ENCODE measurements at places on chromosomes 7 and 10.

GRCh38 chr10:16966991-16967865, 150.0 kb upstream of the RSU1 start:
- no peak for DNase-seq

- DNase-seq, result no peak
These were observed 166.3 kb downstream of the RNF133 start for GRCh38 chr7:122532406-122533269.

DNA sequence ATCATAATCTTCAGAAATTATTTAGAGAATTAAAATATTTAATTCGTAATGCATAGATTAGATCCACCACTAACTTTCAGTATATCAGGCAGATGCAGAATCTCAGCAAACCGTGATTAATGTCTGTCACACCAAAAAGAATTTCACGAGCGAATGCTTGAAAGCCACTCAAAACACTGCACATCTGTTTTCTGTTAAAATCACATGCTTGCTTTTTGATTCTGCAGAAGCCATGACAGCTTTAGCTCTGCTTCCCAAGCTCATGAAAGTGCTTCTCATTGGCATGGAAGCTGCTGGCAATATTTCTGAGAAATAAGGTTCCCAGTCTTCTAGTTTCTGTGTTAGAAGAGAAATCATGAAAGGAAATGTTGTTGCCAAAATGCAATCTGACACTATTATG, 837.8 kb upstream of the LRRN3 start:
- no peak for DNase-seq

GRCh38 chr10:103822107-103822716, 33.2 kb downstream of the SH3PXD2A start:
- DNase-seq, result no peak

DNA sequence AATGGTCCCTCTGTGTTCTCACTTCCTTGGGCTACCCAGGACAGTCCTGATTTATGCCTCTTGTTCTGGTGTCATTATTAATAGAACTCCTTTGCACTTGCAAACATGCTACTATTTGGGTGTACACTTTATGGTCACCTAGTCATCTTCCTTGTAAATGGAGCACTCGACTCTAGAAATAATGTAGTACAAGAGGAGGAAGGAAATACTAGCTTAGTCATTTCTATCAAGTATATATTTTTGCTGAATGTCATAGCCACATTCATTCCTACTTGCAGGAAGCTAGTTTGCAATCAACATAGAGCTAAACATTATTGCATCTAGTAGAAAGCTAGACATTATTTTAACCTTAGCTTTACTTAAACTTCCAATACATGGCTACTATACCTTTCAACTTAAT, 335.3 kb downstream of the MAGI2 start:
- DNase-seq, result no peak

DNA sequence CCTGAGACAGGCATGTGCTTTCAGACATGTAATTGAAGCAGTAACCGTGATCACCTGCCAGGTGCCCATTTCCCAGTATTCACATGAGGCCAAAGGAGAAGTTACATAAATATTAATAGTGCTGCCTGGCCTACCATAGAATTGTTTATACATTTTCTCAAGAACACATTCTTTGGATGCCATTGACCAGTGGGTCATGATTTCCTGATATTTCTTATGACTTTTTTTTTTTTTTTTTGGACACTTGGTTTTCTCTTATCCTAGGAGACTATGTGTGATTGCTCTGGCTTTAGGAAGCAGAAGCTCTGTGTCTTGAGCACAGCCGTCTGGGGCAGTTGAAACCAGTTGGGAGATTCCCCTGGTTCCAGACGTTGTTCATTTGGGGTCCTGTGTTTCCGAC, 143.9 kb upstream of the NPS start:
- no peak for DNase-seq

GRCh38 chr10:131034451-131034850, 277.1 kb downstream of the TCERG1L start:
- no peak for DNase-seq

- no peak for DNase-seq
These were observed 120.1 kb upstream of the SLC13A1 start for GRCh38 chr7:123319911-123320310.

DNA sequence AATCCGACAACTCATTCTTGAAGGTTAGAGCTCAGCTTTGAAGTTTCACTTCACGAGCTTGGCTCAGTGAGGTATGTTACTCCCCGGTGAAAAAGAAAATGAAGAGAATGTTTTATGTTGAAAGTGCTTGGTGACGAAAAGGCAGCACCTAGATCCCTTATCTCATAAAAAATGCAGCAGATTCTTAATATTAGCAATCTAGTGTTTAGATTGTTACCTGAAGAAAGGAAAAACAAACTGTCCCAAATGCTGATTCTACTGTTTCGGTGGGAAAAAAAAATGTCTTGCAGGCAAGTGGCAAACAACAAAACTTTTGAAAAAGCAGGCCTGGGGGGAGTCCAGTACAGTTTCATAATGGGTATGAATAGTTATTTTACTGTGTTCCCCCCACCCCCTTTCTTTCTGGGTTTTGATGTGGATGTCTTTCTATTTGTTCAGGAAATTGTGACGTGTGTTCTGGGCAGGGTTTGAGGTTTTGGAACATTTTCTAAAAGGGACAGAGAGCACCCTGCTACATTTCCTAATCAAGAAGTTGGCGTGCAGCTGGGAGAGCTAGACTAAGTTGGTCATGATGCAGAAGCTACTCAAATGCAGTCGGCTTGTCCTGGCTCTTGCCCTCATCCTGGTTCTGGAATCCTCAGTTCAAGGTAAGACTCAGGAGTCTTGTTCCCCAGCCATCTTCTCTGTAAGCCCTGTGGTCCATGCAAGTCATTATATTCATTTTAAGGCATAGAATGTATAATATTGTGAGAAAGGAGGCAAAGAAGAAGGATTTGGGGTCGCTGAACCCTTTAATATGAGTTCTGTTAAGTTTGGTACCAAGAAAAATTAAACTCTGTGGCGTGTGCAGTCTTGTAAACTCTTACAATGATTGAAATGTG, at the start of gene SRGN:
SRGN (plus strand) TSS at position 514 of the 881 bp plus-strand sequence; CDS start at position 569, 55 bp downstream.
- DNase-seq, result peak; percentile 72

Measured in stimulated activated CD4-positive, alpha-beta T cell treated with anti-CD3 and anti-CD28 coated beads, Interleukin-15, amount 100 ng/mL, for 48 hours (primary cell).